Type B pancreatic cell (in vitro differentiated cells): ENCODE measurements at places on chromosomes 12 and 14. TPM values are rescaled to one million over a fixed set of nuclear protein-coding genes. Genes with fewer than 3 reads are reported as not detected.

- no peak for DNase-seq
Measured at GRCh38 chr12:29451888-29452287, 45.6 kb downstream of the OVCH1 start.

LRTM2 gene
- total RNA-seq, result 0.12 and 0.95 TPM in 2 replicates

GRCh38 chr14:77709412-77709811 lies 1.5 kb downstream of the SLIRP start:
- DNase-seq, result no peak

- no peak for DNase-seq
Measured at GRCh38 chr12:46556819-46557524, 184.4 kb upstream of the SLC38A2 start.

DNA sequence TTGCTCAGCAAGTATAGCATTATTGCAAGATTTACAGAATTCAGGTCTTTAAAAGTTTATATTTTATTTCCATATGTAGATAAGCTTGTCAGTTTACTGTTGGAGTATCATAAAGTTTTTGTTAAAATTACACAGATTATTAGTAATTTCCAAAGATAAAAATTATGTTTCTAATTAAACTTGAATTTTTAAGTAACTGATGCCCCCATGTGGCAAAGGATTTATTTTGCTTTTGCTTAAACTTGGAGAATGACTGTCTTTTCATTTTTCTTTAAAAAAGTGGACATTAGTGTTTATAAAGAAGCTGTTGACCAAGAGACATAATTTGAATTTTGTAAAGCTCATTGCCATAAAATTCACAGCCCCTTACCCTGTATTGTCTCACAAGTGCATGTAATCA lies 45.8 kb downstream of the ETNK1 start:
- no peak for DNase-seq

- DNase-seq, result no peak
Measured at GRCh38 chr12:82130762-82131161, 227.4 kb downstream of the CCDC59 start.

- no peak for DNase-seq
Measured at GRCh38 chr14:70425354-70425753, 8.5 kb upstream of the SYNJ2BP start.

- DNase-seq, result no peak
Measured at GRCh38 chr14:32336702-32337101, 7.6 kb downstream of the AKAP6 start.

- no peak for DNase-seq
Measured at GRCh38 chr14:100688598-100689461, 37.9 kb upstream of the DLK1 start.

DNA sequence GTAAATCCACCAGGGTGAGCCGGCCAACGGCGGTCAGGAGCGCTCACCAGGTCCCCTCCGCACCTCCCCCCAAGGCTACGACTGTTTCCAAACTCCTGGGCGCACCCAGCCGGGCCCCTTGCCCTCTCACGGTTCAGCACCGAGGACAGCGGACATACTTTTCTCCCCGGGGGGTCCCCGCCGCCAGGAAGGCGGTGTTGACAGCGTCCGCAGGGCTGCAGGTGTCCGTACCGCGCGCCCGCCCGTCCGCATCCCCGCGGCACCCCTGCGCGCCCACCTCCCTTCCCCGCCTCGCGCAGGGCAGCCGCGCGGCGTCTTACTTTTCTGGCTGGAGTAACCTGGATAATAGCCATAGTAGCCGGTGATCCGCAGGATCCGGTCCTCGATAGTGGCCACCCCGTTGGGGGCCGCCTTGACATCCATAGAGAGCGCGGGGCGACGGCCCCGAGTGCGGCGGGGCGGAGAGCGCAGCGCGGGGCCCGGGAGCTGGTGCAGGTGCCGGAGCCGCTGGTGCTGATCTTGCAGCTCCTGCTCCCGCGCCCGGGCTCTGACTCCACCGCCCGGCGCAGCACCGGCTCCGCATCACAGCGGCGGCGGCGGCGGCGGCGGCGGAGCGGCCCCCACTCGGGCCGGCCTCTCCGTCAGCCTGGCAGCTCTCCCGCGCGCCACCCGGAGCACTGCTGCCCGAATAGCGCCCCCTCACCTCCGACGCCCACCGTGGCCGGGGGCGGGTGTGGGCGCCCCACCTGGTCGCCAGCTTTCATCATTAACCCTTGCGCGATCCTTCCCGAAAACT lies at the start of gene SLC35F4:
SLC35F4 (minus strand) TSS at position 690 of the 796 bp plus-strand sequence.
- DNase-seq, result peak; percentile 79

CLEC4A gene
- total RNA-seq, result 0.29 TPM in 1 of 2 replicates, not detected in the other

- no peak for DNase-seq
Measured at GRCh38 chr12:26461776-26462175, 266.4 kb downstream of the SSPN start.

DNA sequence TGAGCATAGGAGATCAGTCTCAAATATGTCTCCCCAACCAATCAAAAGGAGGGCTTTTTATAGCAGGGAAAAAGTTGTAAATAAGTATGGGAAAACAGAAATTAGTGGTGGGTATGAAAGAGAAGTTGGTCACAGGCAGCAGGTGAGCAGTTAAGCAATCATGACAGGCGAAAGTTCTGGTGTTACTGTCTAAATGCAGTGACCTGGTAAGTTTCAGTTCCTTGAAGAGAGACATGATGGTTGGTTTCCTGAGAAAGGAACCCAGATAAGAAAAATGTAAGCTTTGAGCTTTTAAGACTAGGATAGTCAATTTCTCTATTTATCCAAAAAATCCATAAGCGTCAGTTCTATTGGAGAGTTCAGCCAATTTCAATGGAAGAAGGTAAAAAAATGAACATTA lies 466.2 kb upstream of the FLRT2 start:
- DNase-seq, result no peak

GRCh38 chr12:110928700-110929099 lies 8.3 kb upstream of the MYL2 start:
- DNase-seq, result no peak

- DNase-seq, result no peak
Measured at GRCh38 chr14:79598339-79598738, 613.0 kb downstream of the DIO2 start.

C12orf60 gene
- 1.9 and 2.7 TPM in 2 replicates for total RNA-seq

DNA sequence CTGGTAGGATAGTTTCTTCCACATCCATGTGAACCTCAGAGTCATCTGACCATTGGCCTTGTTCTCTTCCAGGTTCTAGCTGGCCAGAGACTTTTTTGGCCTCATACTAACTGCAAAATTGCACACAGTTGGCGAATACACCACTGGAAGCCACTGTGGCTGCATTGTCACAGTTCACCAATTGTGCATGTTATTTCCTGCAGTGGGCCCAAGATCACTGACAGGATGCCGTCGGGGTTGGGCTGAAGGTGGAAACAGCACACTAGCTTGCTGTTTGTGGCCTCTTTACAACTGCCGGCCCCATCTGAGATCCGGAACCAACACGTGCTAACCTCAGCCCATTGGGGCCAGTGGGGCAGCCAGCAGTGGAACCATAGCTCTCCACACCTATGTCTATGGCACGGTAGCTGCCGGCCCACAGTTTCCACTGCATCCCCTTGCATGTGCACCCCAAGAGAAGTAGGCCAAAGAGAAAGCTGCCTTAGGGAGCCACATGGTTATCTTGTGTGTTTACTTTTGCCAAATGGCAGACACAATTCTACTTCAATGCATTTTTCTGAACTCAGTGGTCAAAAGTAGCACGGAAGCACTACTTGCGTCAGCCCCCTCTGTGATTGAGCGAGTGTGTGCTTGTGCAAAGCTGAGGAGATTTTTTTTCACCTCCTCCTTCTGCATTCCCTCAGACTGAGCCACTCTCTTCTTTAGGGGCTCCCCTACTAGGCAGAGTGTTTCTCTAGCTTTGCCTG lies 464.0 kb downstream of the RAD51B start:
- DNase-seq, result no peak

GRCh38 chr14:100332797-100333196 lies 9.7 kb downstream of the SLC25A47 start:
- DNase-seq, result no peak

DNA sequence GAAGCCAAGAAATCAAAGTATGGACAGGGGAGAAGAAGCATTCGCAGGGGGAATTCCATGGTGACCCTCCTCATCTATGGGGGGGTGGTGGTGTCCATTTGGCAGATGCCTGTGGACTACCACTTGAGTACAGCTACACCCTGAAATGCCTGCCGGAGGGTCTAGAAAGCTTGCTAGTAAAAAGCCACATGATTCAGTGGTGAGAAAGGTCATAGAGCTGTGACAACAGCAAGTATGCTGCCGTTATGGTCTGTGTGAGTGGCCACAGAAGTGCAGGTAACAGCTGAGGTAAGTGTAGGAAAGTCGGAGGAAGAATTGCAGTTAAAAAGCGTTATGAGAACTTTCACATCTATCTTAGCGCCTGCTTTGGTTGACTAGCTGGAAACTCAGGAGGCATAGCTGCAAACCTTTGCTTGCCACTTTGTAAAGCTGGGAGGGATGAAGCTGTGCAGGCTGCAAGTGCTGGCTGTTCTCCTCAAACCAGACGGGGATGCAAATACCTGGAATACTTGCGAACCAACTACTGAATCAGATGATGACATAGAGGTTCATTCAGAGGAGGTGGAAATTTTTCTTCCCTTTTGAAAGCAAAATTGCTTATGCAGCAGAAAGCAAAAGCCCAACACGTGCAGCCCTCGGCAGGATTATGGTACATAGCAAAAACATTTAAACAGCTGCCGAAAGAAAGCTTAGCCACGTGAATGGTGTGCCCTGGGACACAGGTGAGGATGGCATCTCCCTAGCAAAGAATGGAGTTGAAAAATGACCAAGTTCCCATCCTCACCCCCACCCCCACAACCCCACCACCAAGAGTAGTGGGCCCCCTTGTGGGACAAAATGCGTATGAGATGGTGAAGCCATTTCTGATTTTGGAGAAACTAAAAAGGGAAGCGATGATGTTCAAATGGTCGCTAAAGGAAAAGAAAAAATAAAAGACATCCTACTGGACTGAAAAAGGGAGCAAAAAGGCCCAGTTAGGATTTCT lies 287.0 kb downstream of the RERGL start:
- no peak for DNase-seq

GRCh38 chr12:41039461-41039860 lies 148.7 kb upstream of the PDZRN4 start:
- DNase-seq, result no peak

DNA sequence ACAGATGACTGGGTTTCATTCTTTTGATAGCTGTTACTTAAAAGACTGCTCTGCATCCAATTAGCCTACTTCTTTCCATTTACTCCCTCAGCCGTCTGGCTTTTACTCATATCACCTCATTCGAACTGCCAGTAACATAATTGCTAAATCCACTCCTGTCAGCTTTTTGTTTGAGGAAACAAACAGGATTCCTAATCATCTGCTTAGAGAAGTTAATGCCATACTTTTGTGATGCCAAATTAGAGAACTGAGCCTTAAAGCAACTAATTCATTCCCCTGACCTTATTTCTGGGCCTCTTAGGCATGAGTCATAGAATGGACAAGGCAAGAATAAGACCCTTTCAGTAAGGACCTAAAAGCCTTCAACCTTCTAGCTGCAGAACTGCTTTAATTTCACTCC lies 2.9 kb downstream of the OXA1L start:
- DNase-seq, result no peak

GRCh38 chr12:120928864-120929652 lies 24.9 kb upstream of the SPPL3 start:
- no peak for DNase-seq

TMEM229B gene
- 2.1 and 2.7 TPM in 2 replicates for total RNA-seq

DNA sequence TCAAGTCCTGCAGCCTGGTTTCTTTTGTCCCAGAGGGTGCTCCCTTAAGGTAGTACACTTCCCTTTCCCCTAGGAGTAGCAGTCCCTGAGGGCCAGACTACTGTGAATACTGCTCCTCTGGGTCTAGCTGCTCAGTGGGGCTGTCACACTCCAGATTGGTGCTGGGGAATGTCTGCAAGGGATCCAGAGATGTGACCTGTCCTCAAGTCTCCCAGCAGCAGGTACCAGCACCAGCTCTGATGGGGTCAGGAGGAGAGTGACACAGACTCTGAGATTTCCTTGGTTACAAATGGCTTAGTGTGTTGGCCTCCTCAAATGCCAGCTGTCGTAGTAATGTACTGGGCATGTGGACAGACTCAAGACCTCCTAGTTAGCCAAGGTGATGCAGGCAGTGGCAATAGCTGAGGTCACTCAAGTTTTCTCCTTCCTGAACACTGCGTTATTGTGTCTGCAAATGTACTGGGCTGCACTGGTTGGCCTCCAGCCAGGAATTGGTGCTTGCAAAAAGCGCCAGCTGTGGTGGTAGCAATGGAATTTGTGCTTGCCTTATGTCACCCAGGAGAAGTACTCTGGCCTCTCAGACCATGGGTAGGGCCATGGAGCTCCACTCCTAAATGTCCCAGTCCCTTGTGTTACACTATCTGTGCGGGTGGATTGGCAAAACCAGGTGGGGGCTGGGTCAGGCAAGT lies 36.4 kb upstream of the AEBP2 start:
- DNase-seq, result no peak

RNU6-7 gene
- not detected in 2 replicates for total RNA-seq

GIT2 gene
- 26.3 and 38.4 TPM in 2 replicates for total RNA-seq

DNA sequence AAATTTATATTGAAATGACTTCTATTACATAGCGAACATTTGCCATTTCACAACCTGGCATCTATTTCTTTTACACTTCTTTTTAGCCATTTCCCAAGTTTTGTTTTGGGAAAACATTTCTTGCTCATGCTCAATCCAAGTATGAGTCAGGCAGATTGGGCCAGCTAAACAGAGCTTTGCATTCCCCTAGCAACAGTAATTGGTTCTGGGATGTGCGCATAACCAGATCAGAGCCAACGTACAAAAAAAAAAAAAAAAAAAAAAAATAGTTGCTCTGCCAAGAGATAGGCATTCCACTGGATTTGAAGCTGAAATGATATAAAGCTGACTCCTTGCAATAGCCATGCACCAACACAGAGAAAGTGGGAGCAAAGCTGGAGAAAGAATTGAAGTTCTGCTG lies 37.5 kb downstream of the PLCZ1 start:
- DNase-seq, result no peak

CAND1 gene
- 181 and 219 TPM in 2 replicates for total RNA-seq

P2RX7 gene
- 1.9 TPM in 1 of 2 replicates, not detected in the other for total RNA-seq

C12orf50 gene
- total RNA-seq, result 0.17 TPM in 1 of 2 replicates, not detected in the other

GRCh38 chr14:88247228-88247627 lies 75.8 kb downstream of the KCNK10 start:
- no peak for DNase-seq

- DNase-seq, result no peak
Measured at GRCh38 chr12:4435537-4435936, 10.1 kb downstream of the FGF6 start.

GRCh38 chr14:69586404-69586803 lies 11.7 kb upstream of the CCDC177 start:
- DNase-seq, result no peak
